Cardiac fibroblast (primary cell): ENCODE measurements at places on chromosomes 12 and 14.

DNA sequence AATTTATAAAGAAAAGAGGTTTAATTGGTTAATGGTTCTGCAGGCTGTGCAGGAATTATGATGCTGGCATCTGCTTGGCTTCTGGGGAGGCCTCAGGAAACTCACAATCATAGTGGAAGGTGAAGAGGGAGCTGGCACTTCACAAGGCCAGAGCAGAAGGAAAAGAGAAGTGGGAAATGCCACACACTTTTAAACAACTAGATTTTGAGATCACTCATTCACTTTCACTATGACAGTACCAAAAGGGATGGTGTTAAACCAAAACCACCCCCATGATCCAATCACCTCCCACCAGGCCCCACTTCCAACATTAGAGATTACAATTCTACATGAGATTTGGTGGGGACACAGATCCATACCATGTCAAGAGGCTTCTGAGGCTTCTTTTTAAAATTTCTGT is 62.6 kb downstream of the SLC38A4 start:
- no peak for DNase-seq

- DNase-seq, result no peak
These were observed 1.7 kb upstream of the GPR68 start for GRCh38 chr14:91246051-91246852.

GRCh38 chr12:82461836-82462235 is 103.5 kb downstream of the METTL25 start:
- DNase-seq, result peak; percentile 19

DNA sequence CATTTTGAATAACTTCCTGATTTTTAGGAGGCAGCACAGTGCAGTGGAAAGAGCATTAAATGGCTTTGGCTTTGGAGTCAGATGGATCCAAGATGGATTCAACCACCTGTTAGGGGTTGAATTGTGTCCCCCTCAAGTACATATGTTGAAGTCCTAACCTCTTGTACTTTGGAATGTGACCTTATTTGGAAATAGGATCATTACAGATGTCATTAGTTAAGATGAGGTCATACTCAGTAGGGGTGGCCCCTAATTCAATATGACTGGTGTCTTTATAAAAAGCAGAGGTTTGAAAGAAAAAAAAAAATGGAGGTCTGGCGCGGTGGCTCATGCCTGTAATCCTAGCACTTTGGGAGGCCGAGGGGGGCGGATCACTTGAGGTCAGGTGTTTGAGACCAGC is 18.8 kb downstream of the ATP5MC2 start:
- DNase-seq, result no peak

GRCh38 chr12:122569288-122569687 is 42.2 kb downstream of the KNTC1 start:
- no peak for DNase-seq

DNA sequence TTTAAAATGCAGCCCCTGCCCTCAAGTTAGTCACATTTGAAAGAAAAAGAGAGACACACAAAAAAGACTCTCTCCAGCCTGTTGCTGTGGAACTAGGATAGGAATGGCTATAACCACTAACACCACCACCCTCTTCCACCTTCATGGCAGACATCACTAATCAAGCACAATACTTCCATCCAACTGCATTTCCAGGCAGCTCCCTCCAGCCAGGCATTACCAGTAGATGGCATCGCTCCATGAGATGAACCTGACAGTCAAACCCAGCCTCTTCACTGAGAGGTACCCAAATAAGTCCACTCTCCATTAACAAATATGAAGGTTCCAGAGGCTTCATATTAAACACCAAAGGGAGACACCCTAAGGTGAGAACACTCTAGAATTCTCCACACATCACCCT is 24.4 kb downstream of the SLC8B1 start:
- no peak for DNase-seq

DNA sequence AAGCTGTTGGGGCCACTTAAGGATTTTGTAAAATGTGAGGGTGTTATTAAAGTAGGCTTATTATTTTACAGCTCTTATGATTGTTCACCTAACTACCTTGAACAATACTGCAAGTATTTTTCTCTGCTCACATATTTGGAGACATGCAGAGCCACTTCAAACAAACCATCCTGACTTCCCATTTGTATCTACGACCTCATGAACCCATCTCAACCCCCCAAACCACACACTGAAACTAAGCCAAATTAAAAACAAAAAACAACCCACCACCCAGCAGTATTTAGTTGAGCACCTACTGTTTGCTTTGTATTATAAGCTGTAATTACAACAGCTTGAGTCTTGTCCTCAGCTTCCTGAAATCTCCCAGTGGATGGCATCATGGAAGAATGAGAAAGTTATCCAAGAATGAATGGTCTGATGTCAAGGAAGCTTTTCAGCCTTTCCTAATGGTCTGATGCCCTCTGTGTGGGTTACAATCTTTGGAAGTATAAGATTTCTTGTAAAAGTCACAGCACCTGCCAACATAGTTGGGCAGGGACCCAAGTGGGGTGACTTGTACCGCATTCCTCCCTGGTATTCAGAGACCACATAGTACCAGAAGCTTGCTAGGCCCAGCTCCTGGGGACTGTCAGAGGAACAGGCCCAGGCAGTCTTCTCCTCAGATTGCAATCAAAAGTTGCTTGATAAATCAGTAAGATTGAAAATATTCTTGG is 416.6 kb downstream of the ZFP36L1 start:
- peak; percentile 39 for DNase-seq

- DNase-seq, result no peak
These were observed 159.6 kb upstream of the CNOT2 start for GRCh38 chr12:70083677-70084020.
